ENCODE measurements at places on chromosomes 4 and X.

- H3K36me3 ChIP-seq: peaks cover 2% of the 10 kb centered on the region
- DNase-seq: no peak
- no peaks in the 10 kb centered on the region for H3K27me3 ChIP-seq
- H3K4me1 ChIP-seq: peaks cover 10% of the 10 kb centered on the region
- no peak overlapping the region for H3K27ac ChIP-seq
- H3K4me3 ChIP-seq: peak overlapping the region; percentile 1
These were observed 7.8 kb downstream of the TAFAZZIN start for GRCh38 chrX:154419189-154419588.

DNA sequence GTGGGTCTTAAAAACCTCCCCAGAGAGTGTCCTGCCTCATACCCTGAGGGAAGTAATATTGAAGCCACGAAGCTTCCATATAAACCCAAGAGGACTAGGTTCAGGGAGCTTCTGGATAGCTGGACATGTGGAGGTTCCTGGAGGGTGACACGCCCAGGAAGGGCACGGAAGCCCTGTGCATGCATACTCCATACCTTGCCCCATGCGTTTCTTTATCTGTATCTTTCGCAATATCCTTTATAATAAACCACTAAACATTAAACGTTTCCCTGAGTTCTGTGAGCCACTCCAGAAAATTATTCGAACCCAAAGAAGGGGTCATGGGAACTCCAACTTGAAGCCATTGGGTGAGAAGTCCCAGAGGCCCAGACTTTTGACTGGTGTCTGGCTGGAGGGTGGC lies 45.7 kb upstream of the HPF1 start:
- no peak overlapping the region for H3K4me3 ChIP-seq
- peaks cover 5% of the 10 kb centered on the region for H3K27me3 ChIP-seq

- no peak overlapping the region for H3K4me3 ChIP-seq
- DNase-seq: no peak
- no peaks in the 10 kb centered on the region for H3K27me3 ChIP-seq
- no peak overlapping the region for H3K27ac ChIP-seq
- peaks cover 18% of the 10 kb centered on the region for H3K4me1 ChIP-seq
These were observed 153.3 kb upstream of the USP9X start for GRCh38 chrX:40931921-40932320.

DNA sequence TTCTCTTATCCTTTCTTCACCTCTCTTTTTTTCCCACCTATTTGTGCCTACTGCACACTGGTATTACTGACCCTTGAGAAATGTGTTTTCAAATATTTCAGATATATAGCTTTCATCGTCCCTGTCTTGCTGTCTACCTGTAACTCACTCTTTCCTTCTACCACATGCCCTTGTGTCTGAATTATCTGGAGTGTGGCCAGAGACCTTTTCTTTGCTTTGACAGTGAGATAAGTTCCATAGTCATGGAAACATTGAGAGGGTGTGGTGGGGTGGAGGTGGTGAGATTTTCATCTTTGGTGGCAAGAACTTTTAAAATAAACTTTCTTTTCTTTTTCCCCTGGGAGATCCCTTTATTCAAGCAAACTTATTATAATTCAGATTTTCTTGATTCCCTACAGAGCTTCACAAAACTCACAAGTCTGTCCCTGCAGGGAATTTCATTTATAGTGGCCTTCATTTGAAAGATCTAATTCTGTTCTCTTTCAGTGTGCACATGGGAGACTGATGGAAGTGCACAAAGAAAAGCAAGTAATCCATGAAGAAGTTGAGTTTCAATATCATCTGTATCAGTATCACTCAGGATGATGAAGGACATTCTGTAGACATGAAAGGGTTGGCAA lies 95.7 kb downstream of the SH2D1A start:
- H3K36me3 ChIP-seq: no peaks in the 10 kb centered on the region
- H3K27me3 ChIP-seq: no peaks in the 10 kb centered on the region
- DNase-seq: no peak
- H3K4me1 ChIP-seq: no peaks in the 10 kb centered on the region
- no peak overlapping the region for H3K27ac ChIP-seq

- H3K4me3 ChIP-seq: no peak overlapping the region
- H3K27me3 ChIP-seq: no peaks in the 10 kb centered on the region
- no peak overlapping the region for H3K27ac ChIP-seq
- H3K36me3 ChIP-seq: no peaks in the 10 kb centered on the region
- no peaks in the 10 kb centered on the region for H3K4me1 ChIP-seq
- no peak for DNase-seq
These were observed 629.7 kb downstream of the PCDH7 start for GRCh38 chr4:31349907-31350306.

DNA sequence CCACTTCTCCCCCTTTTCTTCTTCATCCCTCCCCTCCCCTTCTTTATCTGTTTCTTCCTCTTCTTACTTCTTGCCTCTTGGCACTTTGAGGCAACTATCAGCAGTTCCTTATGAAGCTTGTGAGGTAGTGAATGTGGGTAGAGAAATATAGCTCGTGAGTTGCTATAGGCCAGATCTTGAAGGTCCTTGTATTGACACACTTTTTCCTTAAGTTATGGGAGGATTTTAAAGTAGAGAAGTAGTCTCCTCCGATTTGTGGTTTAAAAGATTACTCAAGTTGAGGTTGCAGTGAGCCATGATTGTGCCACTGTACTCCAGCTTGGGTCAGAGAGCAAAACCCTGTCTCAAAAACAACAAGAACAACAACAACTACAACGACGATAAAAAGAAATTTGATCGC lies 3.4 kb upstream of the RRAGB start:
- peaks cover 11% of the 10 kb centered on the region for H3K4me1 ChIP-seq
- H3K27me3 ChIP-seq: no peaks in the 10 kb centered on the region
- no peak for DNase-seq
- no peak overlapping the region for H3K27ac ChIP-seq
- peaks cover 6% of the 10 kb centered on the region for H3K36me3 ChIP-seq
- no peak overlapping the region for H3K4me3 ChIP-seq

- no peak for DNase-seq
- H3K27me3 ChIP-seq: peaks cover 21% of the 10 kb centered on the region
- no peak overlapping the region for H3K27ac ChIP-seq
- H3K36me3 ChIP-seq: peaks cover 5% of the 10 kb centered on the region
These were observed 12.2 kb downstream of the UCP1 start for GRCh38 chr4:140556372-140557085.

- H3K27me3 ChIP-seq: no peaks in the 10 kb centered on the region
- no peak overlapping the region for H3K27ac ChIP-seq
- DNase-seq: no peak
- no peaks in the 10 kb centered on the region for H3K36me3 ChIP-seq
These were observed 422.5 kb downstream of the ZIC3 start for GRCh38 chrX:137988470-137988869.

- no peaks in the 10 kb centered on the region for H3K36me3 ChIP-seq
- DNase-seq: no peak
- H3K4me3 ChIP-seq: no peak overlapping the region
- no peaks in the 10 kb centered on the region for H3K27me3 ChIP-seq
- no peak overlapping the region for H3K27ac ChIP-seq
- H3K4me1 ChIP-seq: peaks cover 5% of the 10 kb centered on the region
These were observed 63.1 kb upstream of the NDP start for GRCh38 chrX:44036336-44036735.

DNA sequence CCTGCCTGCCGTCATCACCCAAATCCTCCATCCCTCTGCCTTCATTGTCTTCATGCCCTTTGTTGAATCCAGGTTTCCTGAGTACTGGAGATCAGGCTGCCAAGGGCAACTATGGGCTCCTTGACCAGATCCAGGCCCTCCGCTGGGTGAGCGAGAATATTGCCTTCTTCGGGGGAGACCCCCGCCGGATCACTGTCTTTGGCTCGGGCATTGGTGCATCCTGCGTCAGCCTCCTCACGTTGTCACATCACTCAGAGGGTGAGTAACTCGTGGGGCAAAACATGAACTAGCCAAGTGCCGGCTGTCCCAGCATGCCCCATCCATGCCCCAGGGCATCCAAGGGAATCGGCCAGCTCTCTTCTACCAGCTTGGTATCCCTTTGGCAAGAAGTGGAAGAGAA lies 19.4 kb downstream of the NLGN3 start:
- no peak overlapping the region for H3K27ac ChIP-seq
- peaks cover 6% of the 10 kb centered on the region for H3K4me1 ChIP-seq
- peaks cover 24% of the 10 kb centered on the region for H3K36me3 ChIP-seq

DNA sequence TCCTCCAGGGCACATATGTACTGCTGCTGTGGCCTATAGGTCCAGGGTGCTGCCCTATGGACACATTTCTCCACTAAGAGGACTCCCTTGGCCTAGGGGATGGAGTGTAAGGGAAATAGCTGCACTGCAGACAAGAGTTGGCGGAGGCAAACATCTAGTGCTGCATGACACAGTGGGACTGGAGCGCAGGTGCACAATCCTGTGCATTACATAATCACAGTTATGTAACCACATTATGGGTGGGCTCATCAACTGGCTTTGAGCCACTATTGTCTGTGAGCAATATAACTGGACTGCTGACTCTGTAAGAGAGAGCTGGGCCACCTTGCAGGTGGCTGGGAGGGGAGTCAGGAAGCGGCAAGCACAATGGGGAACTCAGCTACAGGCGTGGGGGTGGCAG lies 3.2 kb upstream of the TIGD2 start:
- no peak for DNase-seq
- peaks cover 25% of the 10 kb centered on the region for H3K4me1 ChIP-seq
- H3K27ac ChIP-seq: no peak overlapping the region
- no peak overlapping the region for H3K4me3 ChIP-seq
- H3K27me3 ChIP-seq: no peaks in the 10 kb centered on the region

GRCh38 chr4:170827562-170828274 lies 738.0 kb upstream of the AADAT start:
- no peak overlapping the region for H3K27ac ChIP-seq
- no peaks in the 10 kb centered on the region for H3K4me1 ChIP-seq
- no peak for DNase-seq
- H3K4me3 ChIP-seq: no peak overlapping the region
- H3K36me3 ChIP-seq: no peaks in the 10 kb centered on the region

All from activated B cell treated with CpG ODN at 0.5 μM for 24 hours (primary cell).